ENCODE measurements at places on chromosomes 13 and 19. TPM values are rescaled to one million over a fixed set of nuclear protein-coding genes. Genes with fewer than 3 reads are reported as not detected.

Gene LIM2
- not detected for total RNA-seq

GRCh38 chr19:49820125-49820524 is 2.0 kb downstream of the MED25 start:
- DNase-seq = no peak

GRCh38 chr19:3932931-3933810 is at the start of gene NMRK2:
NMRK2 (plus strand) TSS chr19:3933069; CDS start chr19:3933672, 603 bp downstream.
- DNase-seq = peak; percentile 60

DNA sequence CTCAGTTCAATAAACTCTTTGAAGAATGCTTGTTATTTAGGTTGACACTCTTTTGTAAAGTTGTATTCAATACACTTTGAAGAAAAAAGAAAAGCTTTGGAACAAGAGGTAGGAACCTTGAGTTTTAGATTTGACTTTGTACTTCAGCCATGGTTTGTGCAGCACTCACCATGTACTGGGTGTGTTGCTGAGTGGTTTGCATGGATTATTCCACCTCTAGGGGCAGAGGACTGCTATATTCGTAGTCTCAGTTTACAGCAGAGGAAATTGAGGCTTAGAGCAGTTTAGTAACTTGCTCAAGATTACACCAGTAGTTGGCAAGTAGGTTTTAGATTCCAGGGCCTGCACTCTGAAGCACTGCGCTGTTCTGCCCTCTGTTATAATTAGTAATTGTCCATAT is 68.8 kb downstream of the DNAJC3 start:
- DNase-seq = no peak

GRCh38 chr19:35754370-35755130 is 2.3 kb downstream of the HSPB6 start:
- no peak for DNase-seq

Gene C19orf38
- 0.82 TPM for total RNA-seq

DNA sequence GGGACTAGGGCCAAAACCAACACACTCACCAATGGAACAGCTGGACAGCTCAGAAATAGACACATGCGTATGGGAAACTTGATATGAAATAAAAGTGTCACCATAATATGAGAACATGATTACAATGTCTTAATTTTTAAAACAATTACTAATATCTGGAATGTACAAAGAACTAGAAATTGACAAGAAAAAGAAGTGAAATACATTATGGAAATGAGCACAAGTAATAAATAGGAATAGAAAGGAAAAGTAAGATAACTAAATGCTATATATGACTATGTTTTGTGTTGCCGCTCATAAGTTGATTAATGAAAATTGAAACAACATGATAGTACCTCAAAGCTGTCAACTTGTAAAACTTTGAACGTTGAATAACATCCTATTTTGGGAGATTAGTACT is 801.1 kb downstream of the SLITRK5 start:
- no peak for DNase-seq

DNA sequence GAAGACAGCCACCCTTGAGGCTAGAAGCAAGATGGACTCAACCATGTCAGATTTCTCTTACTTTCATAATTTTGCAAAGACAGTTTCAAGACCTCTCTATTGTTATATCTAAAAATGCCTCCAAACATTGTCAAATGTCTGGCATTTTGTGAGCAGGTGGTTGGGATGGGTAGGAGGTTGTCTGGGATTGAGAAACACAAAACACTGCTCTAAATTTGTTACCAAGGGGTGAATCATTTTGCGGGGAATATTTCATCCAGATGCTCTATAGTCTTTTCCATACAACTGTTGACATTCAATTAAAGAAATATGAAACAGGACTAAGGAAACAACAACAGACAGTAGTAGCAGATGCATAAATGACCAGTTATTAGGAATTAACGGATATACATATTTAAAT is 208.2 kb downstream of the ITGBL1 start:
- DNase-seq = no peak

GRCh38 chr19:1265615-1266128 is 3.5 kb upstream of the CIRBP start:
- no peak for DNase-seq

- no peak for DNase-seq
These were observed 11.5 kb downstream of the S1PR2 start for GRCh38 chr19:10219678-10220077.

GRCh38 chr13:32783067-32783466 is 196.8 kb downstream of the PDS5B start:
- DNase-seq = no peak

- DNase-seq = no peak
These were observed 744 bp upstream of the ZNF584 start for GRCh38 chr19:58407658-58408151.

GRCh38 chr13:47220453-47221140 is 323.7 kb upstream of the HTR2A start:
- no peak for DNase-seq

DNA sequence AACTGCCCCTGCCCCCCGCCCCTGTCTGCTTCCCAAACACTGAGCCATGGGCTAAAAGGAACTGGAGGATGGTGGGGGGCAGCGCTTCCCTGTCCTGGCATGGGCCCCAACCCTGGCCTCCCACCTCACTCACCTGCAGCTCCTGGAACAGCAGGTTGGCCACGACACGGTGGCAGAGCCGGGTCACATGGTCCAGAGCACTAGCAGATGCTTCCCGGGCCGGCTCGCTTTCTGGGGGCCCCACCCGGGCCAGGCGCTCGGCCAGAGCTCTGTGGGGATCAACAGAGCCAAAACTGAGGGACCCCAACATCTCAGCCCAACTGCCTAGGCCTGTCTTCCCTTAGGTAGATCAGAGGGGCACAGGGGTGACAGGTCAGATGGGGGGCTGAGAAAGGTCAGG is 20.6 kb downstream of the EXOC3L2 start:
- no peak for DNase-seq

DNA sequence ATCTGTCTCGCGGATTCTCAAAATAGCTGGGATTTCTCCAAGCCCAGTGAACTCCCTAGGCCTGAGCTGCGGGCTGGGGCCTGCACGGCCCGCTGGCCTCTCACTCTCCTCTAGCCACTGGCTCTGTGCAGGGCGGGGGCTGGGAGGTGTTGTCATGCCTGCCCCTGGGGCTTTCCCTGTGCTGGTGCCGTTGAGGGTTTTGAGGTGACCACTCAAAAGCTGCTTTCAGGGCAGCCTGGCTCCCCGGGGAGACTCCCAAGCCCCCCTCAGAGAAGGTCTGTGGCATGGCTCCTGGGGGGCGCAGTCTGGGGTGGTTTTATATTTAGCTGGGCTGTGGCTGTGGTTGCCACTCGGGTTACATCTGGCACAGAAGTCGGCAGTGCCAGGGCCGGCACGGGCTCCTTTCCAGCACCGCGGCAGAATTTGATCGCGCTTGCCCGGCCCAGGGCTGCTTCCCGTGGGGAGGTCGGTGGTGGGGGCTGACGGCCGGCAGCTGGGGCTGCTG is 10.0 kb downstream of the NDUFB7 start:
- peak; percentile 50 for DNase-seq

DNA sequence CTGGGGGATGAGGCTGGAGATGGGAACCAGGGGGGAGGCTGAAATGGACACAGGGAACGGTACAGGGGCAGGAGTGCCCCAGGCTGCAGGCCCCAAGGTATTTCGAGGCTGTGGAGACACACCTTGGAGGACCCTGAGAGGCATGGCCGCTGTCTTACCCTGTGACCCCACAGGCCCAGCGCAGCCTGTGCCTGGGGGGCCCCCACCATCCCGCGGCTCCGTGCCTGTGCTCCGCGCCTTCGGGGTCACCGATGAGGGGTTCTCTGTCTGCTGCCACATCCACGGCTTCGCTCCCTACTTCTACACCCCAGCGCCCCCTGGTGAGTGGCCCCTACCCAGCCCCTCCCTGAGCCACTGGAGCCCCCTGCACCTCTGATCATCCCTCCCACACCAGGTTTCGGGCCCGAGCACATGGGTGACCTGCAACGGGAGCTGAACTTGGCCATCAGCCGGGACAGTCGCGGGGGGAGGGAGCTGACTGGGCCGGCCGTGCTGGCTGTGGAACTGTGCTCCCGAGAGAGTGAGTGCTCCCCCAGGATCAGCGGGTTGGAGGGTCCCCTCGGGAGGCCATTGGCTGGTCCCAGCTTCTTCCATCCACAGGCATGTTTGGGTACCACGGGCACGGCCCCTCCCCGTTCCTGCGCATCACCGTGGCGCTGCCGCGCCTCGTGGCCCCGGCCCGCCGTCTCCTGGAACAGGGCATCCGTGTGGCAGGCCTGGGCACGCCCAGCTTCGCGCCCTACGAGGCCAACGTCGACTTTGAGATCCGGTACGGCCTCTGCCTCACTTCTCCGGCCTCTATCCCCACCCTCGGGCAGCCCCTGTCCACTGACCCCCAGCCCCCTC is 16.9 kb upstream of the SPIB start:
- DNase-seq = no peak

- peak; percentile 20 for DNase-seq
These were observed 13.2 kb downstream of the C19orf44 start for GRCh38 chr19:16509141-16510061.

Gene OVOL3
- not detected for total RNA-seq

DNA sequence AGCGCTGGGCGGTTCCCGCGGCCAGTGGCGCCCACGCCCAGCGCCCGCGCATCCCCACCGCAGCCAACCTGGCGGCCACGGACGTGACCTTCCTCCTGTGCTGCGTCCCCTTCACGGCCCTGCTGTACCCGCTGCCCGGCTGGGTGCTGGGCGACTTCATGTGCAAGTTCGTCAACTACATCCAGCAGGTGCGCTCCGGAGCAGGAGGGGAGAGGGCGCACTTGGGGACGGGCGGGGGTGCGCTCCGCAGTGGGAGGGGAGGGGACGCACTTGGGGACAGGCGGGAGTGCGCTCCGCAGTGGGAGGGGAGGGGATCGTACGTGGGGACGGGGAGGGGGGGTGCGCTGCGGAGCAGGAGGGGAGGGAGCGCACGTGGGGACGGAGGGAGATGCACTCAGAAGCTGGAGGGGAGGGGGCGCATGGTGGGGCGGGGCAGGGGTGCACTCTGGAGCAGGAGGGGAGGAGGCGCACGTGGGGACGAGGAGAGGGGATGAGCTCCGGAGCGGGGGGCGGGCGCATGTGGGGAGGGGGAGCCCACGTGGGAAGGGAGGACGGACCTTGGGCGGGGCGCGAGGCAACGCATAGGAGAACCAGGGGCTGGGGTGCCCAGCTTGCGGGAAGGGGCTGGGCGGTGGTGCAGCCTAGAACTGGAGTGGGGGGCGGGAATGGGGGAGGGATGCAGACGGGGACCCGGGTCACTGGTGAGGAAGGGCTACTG is 1.5 kb downstream of the KISS1R start:
- DNase-seq = no peak

DNA sequence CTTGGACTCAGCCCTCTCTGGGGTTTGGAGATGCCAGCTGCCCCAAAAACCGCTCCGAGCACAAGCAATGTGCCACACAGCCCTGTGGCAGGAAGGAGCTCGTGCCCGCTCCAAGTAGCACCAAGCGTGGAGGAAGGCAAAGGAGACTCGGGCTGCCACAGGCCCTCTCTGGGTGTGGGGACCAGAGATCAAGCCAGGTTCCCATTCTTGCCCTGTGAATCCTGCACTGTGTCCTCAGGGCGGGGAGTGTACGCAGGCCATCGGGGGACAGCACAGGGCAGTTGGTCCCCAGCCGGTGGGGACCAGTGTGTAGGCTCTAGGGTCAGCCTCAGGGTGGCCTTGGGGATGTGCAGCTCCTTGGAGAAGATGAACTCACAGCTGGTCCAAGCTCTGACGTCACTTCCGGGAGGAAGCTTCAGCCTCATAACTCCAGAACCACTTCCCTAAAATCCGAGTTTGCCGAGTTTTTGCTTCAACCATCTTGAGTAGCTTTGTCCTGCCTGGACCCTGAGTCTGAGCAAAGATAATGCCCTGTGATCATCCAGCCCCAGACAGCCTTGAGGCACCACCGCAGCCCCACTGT is 9.3 kb upstream of the CPAMD8 start:
- no peak for DNase-seq

DNA sequence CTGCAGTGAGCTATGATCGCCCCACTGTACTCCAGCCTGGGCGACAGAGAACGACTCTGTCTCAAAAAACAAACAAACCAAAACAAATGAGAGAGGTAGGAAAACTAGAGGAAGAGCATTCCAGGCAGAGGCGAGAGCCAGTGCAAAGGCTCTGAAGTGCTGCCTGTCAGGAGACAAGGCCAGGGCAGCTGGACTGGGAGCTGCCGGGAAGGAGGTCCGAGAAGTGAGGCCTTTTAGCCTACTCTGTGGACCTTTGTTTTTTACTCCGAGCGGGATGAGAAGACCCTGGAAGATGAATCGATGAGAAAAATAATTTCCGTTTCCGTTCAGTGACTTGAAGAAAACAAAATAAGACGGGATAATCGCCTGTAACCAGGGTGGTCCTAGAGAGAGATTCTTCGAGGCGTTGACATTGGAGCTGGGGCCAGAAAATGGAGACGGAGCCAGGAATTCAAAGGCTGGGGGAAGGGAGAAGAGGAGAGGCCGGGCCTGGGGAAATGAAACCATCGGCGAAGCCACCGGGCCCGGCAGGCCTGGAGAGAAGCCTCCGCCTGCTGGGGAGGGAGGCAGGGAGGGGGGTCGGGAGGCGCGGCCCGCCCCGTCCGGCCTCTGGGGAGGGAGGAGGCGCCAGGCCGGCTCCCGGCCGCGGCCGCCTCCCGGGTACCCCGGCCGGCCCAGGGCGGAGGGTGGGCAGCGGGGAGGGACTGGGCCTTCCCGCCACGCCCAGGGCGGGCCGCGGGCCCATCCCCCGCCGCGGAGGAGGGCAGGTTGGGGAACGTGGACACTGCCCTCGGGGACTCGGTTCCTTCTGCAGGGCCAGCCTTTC is 7.8 kb upstream of the SERTAD1 start:
- peak; percentile 86 for DNase-seq

DNA sequence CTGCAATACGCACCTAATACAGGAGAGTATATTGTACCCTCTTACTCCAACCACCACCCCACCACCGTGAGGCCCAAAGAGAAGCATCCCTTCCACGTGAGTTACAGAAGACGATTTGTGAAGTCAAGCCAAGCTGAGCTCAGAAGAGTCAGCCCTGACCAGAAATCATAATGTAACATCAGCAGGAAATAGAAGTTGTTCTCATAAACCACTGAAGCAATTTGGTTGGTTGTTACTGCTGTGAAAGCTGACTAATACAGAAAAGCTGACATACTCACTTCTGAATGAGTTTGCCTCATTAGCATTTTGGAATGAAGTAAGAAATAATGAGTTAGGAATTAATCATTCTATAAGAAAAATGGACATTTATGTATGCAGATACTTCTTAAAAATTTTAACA is 749.4 kb upstream of the SLC10A2 start:
- DNase-seq = no peak

Gene SSC5D
- total RNA-seq = under 0.01 TPM

Gene MZF1
- total RNA-seq = 11.0 TPM

All from frontal cortex (tissue), 4 donors.